ENCODE measurements at places on chromosomes 12 and 14.

DNA sequence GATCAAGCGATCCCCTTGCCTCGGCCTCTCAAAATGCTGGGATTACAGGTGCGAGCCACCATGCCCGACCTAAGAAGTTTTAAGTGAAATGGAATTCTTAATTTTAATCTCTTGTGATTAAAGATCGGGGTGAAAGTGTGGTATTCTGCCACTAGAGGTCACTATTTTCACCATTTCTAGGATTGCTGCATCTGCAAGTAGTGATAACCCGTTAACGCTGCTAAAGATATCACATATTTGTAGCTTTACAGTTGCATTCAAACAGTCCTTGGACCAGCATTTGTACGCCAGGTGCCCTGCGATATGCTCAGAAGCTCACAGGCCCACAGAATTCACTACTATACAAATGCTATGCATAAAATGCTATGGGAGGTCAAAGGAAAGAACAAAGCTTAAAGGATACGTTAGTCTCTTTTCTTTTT lies 19.3 kb downstream of the CCDC62 start:
- no peak for DNase-seq

- DNase-seq: no peak
Observed at GRCh38 chr12:48446161-48446776, 26.1 kb upstream of the ANP32D start.

DNA sequence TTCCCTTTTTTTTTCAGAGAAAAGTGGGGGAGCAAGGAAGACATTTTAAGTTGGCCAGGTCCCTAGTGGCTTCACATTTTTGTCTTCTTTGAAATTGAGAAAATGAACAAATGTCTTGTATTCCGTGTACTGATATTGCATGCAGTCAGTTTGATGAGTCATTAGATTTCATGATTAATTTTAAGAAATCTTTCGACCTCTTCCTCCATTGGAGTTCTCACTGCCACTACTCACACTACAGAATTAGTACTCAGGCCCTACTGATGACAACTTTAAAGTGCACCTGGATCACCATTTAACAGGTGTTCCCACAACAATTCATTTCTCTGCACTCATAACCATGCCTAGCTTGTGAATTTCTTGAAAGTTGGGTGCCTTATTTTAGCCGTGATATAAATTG lies 50.5 kb downstream of the SAMD4A start:
- no peak for DNase-seq

GRCh38 chr12:63440048-63440447 lies 228.2 kb downstream of the DPY19L2 start:
- no peak for DNase-seq

GRCh38 chr12:4992871-4993270 lies 50.8 kb upstream of the KCNA5 start:
- no peak for DNase-seq

- no peak for DNase-seq
Observed at GRCh38 chr14:104752423-104752734, 568 bp upstream of the SIVA1 start.

DNA sequence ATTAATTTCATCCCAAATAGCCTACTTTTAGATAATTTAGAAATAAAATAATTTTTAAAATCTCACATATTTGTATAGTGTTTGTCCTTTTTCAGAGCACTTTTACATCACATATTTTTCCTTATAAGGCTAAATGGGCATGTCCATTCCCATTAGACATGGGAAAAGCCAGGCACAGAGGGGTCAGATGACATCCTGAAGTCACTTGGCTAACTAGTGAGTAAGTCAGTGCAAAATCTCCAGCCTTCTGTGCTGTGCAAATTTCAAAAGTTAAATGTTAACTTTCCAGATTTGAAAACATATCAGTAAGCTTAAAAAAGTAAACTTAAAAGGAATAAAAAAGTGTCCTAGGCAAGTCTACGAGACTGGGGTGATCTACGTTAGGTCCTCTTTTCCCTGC lies 117.4 kb downstream of the EMP1 start:
- no peak for DNase-seq

- DNase-seq: no peak
Observed at GRCh38 chr12:31702047-31702446, 26.8 kb downstream of the AMN1 start.

DNA sequence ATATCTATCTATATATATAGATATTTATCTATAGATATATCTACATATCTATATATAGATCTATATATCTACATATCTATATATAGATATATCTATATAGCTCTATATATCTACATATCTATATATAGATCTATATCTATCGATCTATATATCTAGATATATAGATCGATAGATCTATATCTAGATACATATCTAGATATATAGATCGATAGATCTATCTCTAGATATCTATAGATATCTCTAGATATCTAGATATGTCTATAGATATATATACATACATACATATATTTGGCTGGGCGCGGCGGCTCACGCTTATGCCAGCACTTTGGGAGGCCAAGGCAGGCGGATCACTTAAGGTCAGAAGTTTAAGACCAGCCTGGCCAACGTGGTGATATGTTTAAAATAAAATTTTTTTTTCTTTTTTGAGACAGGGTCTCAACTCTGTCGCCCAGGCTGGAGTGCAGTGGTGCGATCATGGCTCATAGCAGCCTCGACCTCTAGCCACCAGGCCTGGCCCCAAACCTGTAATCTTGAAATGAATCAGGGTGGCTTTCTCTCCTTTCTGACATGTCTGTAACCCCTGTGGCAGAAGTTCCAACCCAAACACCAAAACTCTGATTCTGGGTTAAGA lies 18.1 kb downstream of the ARPC3 start:
- no peak for DNase-seq

- DNase-seq: no peak
Observed at GRCh38 chr14:73751157-73751691, 37.0 kb upstream of the PNMA1 start.

DNA sequence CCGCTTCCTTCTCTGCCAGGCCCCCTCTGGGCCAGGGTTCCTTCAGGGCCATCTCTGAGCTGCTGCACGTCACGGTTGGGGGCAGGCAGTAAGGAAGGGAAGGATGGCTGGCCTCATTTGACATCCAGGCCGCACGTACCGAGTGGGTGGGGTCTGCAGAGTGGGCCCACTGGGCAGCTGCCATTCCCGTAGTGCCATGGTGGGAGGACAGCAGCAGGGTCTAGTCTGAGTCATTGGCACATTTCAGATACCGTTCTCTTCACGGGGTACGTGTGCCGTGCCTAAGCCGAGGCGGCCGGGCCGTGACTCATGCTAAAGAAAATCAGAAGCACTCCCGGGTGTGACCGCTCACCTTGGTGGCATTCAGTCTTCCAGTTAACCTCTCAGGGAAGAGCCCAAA lies 43.9 kb downstream of the IL31 start:
- no peak for DNase-seq

DNA sequence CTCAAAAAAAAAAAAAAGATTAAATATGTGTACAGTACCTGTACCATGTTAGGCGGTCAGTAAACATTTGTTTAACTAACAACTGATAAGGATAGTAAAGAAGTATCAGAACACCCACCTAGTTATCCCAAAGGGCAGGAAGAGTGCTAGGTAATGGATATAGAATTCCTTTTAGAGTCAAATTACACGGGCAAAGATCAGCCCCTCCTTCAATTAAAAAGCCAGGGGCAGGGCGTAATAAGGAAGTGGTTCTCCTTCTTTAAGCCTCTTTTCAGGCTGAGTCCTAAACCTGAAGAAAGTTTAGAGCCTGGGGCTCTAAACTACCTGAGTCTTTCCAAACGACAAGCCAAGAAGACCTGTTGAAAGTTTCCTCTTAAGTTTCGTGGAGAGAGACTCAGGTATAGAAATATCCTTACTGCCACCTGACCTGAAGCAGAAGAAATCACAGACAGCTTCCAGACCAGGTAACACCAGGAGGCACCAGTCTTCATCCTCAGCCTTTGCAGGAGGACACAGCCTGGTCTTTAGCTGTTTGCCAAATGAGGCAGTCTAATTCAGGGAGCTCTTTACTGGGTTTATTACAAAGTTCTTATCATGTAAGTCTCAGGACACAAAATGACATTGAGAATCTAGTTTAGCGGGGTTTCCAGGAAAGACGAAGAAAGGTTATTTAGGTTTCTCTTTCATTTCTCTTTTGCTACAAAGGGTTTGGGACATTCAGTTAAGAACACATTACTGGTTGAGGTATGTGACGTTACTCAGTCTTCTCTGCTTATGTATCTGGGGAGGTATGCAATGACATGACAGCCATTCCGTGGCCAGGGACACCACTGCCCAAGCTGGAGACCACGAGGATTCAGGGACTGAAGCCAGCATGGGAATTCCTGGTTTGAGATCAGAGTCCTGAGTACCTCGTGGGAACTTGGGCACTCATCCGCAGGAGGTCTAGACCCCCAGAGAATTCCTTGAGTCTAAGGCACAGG lies at the start of gene BCL2L14:
BCL2L14 (plus strand) TSS at position 266 of the 983 bp plus-strand sequence. CDS start 8,367 bp downstream, outside the sequence.
- no peak for DNase-seq

DNA sequence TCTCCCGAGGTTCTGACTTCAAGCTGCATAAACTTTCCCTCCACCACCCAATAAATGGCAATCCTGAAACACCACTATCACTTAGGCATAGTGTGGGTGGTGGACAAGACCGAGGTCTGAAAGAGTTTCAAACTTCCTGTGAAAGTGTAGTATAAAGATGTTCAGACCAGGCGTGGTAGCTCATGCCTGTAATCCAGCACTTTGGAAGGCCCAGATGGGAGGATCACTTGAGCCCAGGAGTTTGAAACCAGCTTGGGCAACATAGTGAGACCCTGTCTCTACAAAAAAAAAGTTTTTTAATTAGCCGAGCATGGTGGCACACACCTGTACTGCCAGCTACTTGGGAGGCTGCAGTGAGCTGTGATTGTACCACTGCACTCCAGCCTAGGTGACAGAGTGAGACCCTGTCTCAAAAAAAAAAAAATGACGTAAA lies 61.9 kb downstream of the CCDC92 start:
- DNase-seq: no peak

DNA sequence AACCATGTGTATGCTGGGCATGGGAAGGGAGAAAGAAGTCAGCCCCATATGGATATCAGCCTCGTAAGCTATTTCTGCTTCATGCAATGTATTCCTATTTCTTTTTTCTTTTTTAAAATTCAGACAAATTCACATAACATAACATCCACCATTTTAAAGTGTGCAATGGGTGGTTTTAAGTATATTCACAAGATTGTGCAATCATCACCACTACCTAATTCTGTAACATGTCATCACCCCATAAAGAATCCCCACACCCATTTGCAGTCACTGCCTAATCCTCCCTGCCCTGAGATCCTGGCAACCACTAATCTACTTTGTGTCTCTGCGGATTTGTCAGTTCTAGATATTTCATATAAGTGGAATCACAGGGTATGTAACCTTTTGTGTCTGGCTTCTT lies 9.5 kb downstream of the POMT2 start:
- no peak for DNase-seq

GRCh38 chr14:78595797-78596196 lies 425.6 kb downstream of the NRXN3 start:
- DNase-seq: no peak

GRCh38 chr14:76245097-76245496 lies 93.4 kb downstream of the GPATCH2L start:
- no peak for DNase-seq

- DNase-seq: no peak
Observed at GRCh38 chr14:61643555-61643954, 51.8 kb upstream of the HIF1A start.

Measured in activated CD8-positive, alpha-beta memory T cell treated with anti-CD3 and anti-CD28 coated beads for 1 hour (primary cell).